D721Med (cell line): ENCODE measurements at places on chromosomes 11 and 22.

DNA sequence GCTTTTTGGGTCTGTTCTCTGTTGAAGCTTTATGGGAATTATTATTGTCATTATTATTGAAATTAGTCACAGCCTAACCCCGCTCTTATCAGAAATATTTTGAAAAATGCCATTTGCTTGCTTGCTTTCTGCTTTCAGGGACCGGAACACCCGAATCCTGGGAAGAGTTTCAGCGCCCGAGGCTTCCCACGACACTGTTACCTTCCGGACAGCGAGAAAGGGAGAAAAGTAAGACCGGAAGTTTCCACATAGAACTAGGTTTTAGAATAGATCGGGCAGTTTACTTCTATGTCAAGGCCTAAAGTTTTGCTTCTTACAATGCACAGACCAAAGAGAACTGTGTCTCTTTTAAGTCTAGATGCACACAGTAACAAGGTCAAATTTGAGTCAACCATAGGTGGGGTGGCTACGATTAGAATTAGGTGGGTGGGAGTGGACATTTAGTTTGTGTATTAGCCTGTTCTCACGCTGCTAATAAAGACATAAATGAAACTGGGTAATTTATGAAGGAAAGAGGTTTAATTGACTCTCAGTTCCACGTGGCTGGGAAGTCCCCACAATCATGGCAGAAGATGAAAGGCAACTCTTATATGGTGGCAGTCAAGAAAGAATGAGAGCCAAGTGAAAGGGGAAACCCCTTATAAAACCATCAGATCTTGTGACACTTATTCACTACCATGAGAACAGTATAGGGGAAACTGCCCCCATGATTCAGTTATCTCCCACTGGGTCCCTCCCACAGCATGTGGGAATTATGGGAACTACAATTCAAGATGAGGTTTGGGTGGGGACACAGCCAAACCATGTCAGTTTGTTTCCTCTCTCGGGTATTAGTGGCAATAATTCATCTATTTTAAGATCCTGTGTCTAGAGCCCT, 12.9 kb downstream of the MPEG1 start:
- no peak for DNase-seq

GRCh38 chr22:29914991-29915533, 32.1 kb downstream of the MTMR3 start:
- no peak for DNase-seq

GRCh38 chr11:65132988-65133700, 1.2 kb downstream of the SYVN1 start:
- no peak for DNase-seq

GRCh38 chr11:126491092-126491491, 135.6 kb downstream of the ST3GAL4 start:
- DNase-seq: no peak

- DNase-seq: no peak
Observed at GRCh38 chr11:78425399-78426070, 7.9 kb upstream of the GAB2 start.

- DNase-seq: no peak
Observed at GRCh38 chr22:29994943-29995342, 85.3 kb upstream of the HORMAD2 start.

DNA sequence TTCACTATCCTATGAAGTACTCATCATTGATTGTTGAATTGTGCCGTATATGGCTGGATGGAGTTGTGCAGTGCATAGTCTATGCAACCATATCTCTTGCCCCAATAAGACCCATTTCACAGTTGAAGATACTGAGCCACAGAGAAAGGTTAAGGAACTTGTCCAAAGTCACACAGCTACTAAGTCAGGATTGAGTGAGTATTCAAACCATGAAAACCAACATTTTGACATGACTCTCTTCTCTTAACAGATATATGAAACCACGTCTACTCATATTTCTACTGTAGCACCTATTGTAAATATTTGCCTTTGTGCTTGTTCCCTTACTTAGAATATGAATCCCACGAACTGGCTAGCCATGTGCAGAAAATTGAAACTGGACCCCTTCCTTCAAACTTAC, 58.1 kb downstream of the MAML2 start:
- no peak for DNase-seq
